ENCODE measurements at places on chromosomes 12 and 14.

DNA sequence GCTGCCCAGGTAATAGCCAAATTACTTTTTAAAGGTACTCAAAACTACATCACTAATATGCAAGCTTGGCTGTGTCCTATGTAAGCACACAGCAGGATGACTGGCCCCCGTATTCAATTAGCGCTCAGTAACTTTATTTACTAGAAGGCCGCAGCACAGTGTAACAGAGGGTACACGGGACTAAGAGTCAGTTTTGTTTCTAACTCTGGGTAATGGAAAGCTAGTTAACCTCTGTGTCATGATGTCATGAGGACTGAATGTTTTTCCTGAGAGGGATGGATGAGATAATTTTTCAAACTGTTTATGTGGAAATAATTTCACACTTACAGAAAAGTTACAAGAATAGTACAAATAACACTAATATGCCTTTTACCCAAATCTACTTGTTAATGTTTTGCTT lies 27.1 kb downstream of the GALNT4 start:
- DNase-seq: no peak

- DNase-seq: no peak
Measured at GRCh38 chr12:114697741-114698565, 14.0 kb upstream of the TBX3 start.

GRCh38 chr14:37056473-37056872 lies 115.9 kb downstream of the SLC25A21 start:
- DNase-seq: no peak

DNA sequence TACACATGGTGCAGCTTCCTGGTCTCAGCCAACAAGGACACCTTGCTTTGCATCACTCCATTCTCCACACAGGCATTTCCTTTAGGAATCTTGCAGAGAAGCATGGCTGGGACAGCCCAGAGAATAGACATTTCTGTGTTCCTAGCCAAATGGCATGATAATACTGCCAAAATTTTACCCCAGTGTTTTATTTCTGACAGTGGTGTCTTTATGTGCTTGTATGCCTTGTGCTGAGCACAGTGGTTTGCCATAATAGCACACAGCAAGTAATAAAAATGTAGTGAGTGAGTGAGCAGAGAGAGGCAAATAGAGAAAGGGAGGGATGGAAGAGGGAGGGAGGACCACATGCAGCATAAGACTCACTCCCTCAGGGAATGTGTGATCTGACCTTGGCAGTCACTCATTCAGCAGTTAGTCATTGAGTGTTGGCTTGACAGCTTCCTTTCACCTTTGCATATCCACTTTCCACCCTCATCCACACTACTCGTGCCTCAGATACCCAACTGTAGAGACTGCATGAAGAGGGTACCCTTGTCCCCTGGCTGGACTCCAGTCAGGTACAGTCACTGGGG lies 212.8 kb upstream of the CCDC196 start:
- no peak for DNase-seq

- DNase-seq: no peak
Measured at GRCh38 chr14:55540847-55541773, 38.9 kb upstream of the KTN1 start.

GRCh38 chr12:19894803-19895202 lies 455.5 kb downstream of the AEBP2 start:
- DNase-seq: no peak

GRCh38 chr12:11829764-11830194 lies 180.3 kb downstream of the ETV6 start:
- DNase-seq: no peak

DNA sequence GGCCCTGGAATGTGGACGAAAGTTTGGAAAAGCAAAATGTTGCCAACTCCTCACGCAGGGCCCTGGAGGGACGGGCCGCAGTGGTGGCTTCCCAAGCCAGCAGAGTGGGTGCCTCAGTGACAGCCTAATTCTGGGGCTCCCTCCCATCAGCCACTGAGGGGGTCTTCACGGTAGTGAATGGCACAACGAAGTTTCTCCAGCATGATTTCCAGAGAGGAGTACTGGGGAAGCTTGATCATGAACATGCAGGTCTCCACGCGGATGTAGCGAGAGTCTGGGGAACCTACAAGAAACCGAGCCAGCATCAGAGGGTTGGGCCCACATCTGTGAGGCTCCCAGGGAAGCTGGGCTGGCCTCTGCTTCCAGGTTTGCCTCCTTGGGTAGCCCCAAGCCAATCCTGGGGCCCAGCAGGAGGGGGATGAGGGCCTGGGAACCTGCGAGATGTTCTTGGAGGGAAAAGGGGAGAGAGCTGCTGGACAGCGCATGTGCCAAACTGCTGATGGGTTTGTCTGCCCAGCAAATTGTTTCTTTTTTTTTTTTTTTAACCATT lies 37.0 kb downstream of the TRAFD1 start:
- no peak for DNase-seq

GRCh38 chr12:131061041-131061806 lies 107.5 kb downstream of the ADGRD1 start:
- no peak for DNase-seq

- DNase-seq: no peak
Measured at GRCh38 chr12:106120519-106121105, 18.1 kb downstream of the NUAK1 start.

GRCh38 chr12:69161829-69162228 lies 77.5 kb upstream of the CPSF6 start:
- peak; percentile 51 for DNase-seq

- DNase-seq: no peak
Measured at GRCh38 chr12:109902891-109903418, 2.9 kb downstream of the TCHP start.

GRCh38 chr12:24470050-24470449 lies 478.9 kb downstream of the BCAT1 start:
- DNase-seq: no peak

DNA sequence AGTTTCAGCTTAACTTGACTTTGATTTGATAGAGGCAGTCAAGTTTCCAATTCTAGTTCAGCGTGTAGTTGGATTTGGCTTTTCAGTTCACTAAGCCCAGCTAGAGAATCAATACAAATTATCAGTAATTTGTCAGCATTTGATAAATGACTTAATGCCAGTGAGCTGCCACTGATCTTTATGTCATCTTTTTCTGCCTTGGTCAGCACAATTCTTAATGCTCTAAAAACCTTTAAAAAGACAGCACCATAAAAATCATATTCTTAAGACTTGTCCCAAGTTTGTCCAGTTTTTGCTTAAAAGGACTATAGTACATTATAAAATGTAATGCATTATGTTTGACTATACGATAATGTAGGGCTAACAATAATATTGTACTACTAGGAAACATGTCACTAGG lies 920.5 kb downstream of the LRFN5 start:
- no peak for DNase-seq

Measured in stimulated activated CD4-positive, alpha-beta T cell treated with anti-CD3 and anti-CD28 coated beads, Interleukin-2, amount 100 ng/mL, for 24 hours (primary cell).